NCI-H460 (cell line): ENCODE measurements at places on chromosomes 3 and 15. TPM values are rescaled to one million over a fixed set of nuclear protein-coding genes. Genes with fewer than 3 reads are reported as not detected.

Gene SPINT1
- total RNA-seq: 1.7 and 2.4 TPM in 2 replicates

Gene IL12A
- 3.1 and 5.3 TPM in 2 replicates for total RNA-seq

Gene GNAT1
- total RNA-seq: not detected in 2 replicates

Gene LXN
- 35.7 and 42.6 TPM in 2 replicates for total RNA-seq

Gene CLRN1
- not detected in 2 replicates for total RNA-seq
